ENCODE measurements at places on chromosomes 11 and 22.

- peak; percentile 95 for DNase-seq
Observed at GRCh38 chr22:37674951-37675929, at the start of gene LGALS1. Gene LGALS1, plus strand, starts transcription at chr22:37675636. Its CDS starts 67 bp downstream, at chr22:37675703.

GRCh38 chr22:24405631-24406321 is 21.6 kb upstream of the ADORA2A start:
- DNase-seq = no peak

DNA sequence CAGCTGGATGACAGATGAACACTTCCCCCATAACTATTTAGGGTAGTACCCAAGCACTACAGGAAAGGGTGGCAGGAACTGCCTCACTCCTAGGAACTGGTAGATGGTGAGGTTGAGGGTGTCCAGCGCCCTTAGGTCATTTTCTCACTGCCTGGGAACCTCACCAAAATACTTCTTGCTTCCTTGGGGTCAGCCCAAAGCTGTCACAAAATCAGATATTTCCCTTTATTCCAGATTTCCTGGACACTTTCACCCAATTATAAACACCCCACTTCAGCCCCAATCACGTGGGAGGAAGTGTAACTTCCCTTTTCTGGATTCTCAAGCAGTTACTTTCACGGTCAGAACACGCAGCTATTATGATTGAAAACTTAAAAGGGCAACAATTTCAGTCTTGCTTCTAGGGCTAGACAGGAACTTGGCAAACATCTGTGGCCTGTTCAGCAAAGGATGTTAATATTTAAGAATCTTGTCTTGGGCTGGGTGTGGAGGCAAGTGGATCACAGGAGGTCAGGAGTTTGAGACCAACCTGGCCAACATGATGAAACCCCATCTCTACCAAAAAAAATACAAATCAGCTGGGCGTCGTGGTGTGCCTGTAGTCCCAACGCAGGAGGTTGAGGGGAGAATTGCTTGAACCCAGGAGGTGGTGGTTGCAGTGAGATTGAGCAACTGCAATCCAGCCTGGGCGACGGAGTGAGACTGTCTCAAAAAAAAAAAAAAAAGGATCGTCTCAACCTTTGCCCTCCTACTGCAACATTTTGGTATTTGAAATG is 4.0 kb downstream of the FTH1 start:
- peak; percentile 92 for DNase-seq

DNA sequence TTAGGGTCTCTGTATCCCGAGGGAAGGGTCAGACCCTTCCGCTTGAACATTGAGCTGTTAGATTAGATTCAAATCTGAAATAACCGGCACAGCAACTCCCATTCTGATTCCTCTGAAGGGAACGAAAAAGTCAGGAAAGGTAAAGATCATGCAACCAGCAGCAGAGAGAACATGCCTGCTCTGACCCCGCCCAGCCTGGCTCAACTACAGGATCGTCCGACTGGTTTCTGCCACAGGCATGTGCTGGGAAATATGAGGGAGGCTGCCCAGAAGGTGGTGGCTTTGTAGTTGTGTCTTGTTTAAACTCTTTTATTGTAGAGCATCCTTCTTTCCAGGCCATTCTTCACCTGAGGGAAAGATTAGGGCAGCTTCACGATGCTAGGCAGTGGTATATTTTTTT is 5.0 kb upstream of the MTNR1B start:
- DNase-seq = no peak

- peak; percentile 60 for DNase-seq
Observed at GRCh38 chr11:6298605-6299004, 21.7 kb downstream of the CAVIN3 start.

DNA sequence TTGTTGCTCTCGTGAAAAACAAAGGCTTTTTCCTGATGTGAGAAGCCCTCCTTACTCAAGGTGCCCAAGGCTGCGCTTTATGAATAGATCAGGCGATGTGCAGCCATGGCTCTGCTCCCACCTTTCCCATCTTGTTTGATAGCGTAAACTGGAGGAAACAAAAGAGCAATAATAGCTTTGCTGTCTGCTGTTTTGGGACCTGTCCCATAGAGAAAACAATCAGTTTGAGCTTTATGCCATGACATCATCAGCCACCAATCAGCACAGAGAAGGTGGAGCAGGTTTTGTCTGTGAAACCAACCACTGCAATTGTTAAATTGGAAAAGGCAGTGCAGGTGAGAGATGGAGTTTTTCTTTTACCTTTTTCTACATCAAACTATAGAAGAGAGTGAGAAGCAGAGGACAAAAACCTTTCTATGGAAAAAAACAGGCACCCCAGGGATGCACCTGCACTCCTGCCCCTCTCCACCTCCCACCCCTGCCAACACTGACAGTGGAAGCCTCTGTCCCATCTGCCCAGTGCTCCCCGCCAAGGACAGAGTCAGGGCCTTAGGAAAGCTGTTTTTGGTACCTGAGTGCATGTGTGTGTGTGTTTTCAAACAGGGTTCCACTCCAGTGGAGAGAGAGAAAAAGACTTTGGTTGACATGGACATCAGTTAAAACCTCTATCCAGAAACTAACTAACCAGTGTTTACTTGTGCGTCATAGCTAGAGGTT is 80.7 kb downstream of the MICAL3 start:
- DNase-seq = no peak

GRCh38 chr11:109247071-109247470 is 174.9 kb upstream of the C11orf87 start:
- DNase-seq = no peak

GRCh38 chr11:125443767-125444311 is 52.2 kb downstream of the FEZ1 start:
- DNase-seq = no peak

DNA sequence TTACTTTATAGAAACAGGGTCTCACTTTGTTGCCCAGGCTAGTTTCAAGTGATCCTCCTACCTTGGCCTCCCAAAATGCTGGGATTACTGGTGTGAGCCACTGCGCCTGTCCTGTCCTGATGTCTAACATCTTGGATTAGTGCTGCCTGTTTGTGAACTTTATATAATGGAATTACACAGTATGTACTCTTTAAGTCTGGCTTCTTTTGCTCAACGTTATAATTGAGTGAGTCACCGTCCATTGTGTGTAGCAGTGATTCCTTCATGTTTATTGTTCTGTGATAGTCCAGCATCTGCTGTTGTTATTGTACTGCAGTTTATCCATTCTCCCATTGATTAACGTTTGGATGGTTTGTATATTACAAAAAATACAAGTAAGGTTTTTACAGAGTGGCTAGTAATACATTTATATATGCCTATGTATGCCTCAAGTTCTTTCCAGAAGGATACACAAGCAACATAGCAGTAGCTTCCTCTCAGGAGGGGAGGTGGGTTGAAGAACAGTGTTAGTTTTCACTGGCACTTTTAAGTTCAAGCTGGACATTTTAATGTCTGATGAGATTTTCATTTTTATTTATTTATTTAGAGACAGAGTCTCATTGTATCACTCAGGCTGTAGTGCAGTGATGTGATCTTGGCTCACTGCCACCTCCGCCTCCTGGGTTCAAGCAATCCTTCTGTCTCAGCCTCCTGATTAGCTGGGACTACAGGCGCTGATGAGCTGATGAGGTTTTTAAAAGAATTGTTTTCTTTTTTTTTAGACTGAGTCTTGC is 25.2 kb upstream of the MICALL1 start:
- no peak for DNase-seq

GRCh38 chr11:59186130-59186594 is 14.2 kb downstream of the DTX4 start:
- peak; percentile 19 for DNase-seq

DNA sequence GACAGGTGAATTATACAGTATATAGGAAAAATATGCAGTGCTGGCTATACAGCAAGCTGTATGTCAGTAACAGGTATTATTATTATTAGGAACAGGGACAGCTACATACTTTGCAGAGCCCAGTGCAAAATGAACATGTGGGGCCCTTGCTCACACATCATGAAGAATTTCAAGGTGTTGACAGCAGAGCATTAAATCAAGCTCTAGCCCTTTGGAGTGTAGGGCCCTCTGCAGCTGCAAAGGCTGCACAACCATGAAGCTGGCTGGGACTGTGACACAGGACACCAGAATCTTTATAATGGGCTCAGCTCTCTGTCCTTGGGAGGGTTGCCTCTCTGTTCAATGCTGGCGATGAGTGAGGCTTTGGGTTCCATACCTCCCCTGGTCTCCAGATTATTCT is 44.9 kb upstream of the DAGLA start:
- DNase-seq = no peak

- no peak for DNase-seq
Observed at GRCh38 chr11:114130629-114131277, 71.2 kb downstream of the ZBTB16 start.

GRCh38 chr11:6531267-6531752 is 34.2 kb downstream of the DNHD1 start:
- DNase-seq = peak; percentile 54

- no peak for DNase-seq
Observed at GRCh38 chr11:65489035-65489705, 9.7 kb upstream of the MALAT1 start.

- DNase-seq = no peak
Observed at GRCh38 chr11:2750101-2750681, 50.4 kb upstream of the KCNQ1OT1 start.

DNA sequence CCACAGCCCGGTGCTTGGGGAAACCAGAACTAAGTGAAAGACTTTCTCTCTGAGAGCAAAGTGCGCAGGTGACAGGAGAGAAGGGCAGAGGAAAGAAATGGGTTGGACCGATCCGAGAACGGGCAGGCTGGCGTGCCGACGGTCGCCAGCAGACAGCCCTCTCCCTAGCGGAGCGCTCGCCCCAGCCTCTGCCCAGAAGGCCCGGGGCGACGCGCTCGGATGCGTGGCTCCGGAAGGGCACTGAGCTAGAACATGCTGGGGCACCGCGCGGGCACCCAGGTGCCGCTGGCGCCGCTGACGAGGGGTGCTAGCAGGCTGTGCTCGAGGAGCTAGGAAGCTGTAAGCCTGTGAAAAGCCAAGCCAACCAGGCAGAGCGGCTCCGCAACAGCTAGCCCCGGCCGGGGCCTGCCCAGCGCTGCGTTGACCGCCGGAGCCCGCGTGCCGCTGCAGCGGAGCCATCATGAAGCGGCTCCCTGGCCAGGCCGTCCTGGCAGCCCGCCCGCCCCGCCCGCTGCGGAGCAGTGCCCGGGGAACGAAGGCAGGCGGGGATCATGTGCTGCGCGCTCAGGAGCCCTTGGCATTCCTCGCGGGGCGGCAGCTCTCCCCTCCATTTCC is 22.1 kb upstream of the RRAS2 start:
- peak; percentile 6 for DNase-seq

- DNase-seq = no peak
Observed at GRCh38 chr22:49364398-49364797, 463.3 kb downstream of the BRD1 start.

DNA sequence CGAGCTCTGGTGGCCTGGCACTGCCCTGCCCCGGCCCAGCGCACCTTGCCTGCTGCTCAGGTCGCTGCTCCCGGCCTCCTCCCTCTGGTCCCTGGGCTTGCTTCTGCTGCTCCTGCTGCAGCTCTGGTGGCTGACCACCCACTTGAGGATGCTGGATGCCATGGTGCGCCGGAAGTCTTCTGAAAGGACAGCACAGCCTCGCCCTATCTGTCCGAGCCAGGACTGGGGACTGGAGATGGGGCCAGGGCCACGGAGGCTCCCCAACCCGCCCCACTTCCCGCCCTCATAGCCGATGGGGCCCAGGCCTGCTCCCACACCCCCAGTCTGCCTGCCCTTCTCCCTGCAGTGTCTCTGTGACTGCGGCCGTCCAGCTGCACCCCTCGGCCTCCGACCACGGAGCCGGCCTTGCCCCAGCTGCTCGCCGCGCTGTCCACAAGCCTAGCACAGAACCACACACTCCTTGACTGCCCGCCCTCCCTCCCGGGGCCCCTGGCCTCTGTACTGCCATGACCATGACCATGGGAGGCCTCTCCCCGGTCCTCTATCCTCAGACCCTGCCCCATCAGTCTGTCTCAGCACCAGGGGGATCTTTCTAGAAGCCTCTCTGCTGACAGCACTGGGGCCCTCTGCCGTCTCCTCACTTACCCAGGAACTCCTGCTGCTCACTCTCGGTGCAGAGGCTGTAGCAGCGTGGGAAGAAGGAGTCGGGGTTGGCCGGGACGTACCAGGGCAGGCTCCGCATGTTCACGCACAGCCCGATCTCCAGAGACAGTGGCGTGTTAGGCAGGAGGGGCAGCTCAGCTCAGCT is 12.7 kb downstream of the TTLL8 start:
- DNase-seq = no peak

- DNase-seq = peak; percentile 72
Observed at GRCh38 chr22:20514658-20515406, 7.4 kb downstream of the MED15 start.

GRCh38 chr11:67120881-67121710 is 2.0 kb downstream of the KDM2A start:
- peak; percentile 92 for DNase-seq

- peak; percentile 98 for DNase-seq
Observed at GRCh38 chr22:41448189-41448808, 1.7 kb upstream of the TOB2 start.

- no peak for DNase-seq
Observed at GRCh38 chr11:27416568-27417176, 53.7 kb upstream of the CCDC34 start.

DNA sequence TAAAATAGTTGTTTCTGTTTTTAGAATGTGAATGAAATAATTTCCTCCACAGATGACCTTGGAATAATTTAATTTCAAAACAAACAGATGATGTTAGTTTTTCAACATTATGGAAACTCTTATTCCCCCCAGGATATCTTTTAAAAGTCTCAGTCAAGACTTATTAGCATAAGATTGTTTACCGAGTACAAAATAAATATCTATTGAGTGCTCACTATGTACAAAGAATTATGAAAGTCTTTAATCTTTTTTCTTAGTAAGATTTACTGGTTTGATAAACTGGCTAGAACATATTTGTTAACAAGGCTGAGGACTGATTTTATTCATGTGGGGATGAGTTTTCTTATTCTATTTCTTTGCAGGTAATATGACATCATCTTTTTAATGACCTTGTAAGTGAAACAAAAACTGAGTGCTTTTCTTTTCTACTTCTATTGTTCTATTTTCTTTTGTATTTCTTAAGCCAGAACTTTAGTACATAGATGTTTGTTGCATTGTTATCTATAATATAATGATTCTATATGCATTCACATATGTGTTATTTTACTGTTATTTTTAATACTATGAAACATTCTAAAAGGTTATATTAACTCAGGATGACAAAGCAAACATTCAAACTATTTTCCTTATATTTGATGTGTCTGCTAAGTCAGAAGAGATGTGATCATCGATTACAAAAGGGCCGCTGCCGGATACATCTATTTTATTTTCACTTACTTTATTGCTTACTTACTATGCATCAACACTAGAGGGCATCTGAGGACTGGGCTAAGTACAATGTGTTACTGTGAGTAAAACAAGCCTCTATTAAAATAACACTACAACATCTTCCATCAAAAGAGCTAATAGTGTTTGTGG is 111.0 kb upstream of the ARHGAP42 start:
- peak; percentile 38 for DNase-seq

GRCh38 chr11:121420398-121420797 is 31.7 kb upstream of the SORL1 start:
- DNase-seq = no peak

GRCh38 chr11:8531312-8531711 is 62.7 kb downstream of the STK33 start:
- no peak for DNase-seq

DNA sequence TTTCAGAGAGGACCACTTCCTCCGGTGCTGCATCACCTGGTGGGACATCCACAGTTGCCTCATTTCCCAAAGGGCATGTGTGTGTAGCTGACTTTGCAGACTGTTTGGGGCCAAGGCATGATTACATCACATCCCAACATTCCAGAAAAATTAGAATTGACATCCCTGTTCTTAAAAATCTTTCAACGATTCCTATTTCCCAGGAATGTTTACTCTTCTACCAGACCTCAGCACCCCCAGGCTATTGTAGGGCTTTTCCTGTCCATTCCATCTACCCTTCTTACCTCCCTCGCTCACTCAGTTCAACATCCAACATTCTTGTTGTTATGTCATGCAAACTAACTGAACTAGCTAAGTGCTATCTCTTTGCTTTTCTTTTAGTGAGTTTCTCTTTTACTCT is 37.3 kb downstream of the PIWIL4 start:
- no peak for DNase-seq
